CD8-positive, alpha-beta memory T cell (primary cell): ENCODE measurements at places on chromosomes 11 and 22. TPM values are rescaled to one million over a fixed set of nuclear protein-coding genes. Genes with fewer than 3 reads are reported as not detected.

The KLHDC7B gene
- 5.1 TPM for total RNA-seq

- no peak for DNase-seq
- no peaks in the 10 kb centered on the region for H3K27me3 ChIP-seq
- H3K27ac ChIP-seq: no peak overlapping the region
- peaks cover 18% of the 10 kb centered on the region for H3K4me1 ChIP-seq
These were observed 44.7 kb downstream of the ABTB2 start for GRCh38 chr11:34313099-34313517.

DNA sequence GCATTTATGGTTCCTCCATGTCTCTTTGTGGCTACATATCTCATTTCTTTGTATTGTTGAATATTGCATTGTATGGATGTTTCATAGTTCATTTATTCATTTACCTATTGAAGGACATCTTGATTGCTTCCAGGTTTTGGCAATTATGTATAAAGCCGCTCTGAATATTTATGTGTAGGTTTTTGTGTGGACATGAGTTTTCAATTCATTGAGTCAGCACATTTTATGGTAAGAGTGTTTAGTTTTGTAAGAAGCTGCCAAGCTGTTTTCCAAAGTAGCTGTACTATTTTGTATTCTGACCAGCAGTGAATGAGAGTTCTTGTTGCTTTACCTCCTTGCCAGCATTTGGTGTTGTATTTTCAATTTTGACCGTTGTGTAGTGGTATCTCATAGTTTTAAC, 39.2 kb downstream of the KDM2A start:
- no peaks in the 10 kb centered on the region for H3K27me3 ChIP-seq

- no peaks in the 10 kb centered on the region for H3K4me1 ChIP-seq
- H3K36me3 ChIP-seq: no peaks in the 10 kb centered on the region
- no peaks in the 10 kb centered on the region for H3K27me3 ChIP-seq
- H3K27ac ChIP-seq: no peak overlapping the region
These were observed 186.5 kb downstream of the DYNC2H1 start for GRCh38 chr11:103295704-103296103.

The CRYBA4 gene
- not detected for total RNA-seq

DNA sequence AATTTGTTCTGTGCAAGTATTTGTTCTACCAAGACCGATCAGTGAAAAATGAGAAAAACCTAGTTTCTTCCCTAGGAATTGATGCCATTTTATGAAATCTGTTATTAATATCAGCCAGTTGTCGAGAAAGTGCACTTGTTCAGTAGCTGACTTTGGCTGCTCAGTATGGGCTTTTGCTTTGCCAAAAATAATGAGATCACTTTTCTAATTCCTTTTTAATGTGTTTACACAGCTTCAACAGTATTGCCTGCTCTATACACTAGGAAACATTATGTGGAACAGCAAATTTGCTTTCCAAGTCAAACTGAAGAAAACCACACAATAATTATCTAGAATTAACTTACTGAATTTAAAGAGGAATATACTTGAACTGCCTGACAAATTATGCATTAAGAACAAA, 34.4 kb downstream of the SCUBE2 start:
- no peak overlapping the region for H3K4me3 ChIP-seq
- no peak for DNase-seq
- H3K4me1 ChIP-seq: no peaks in the 10 kb centered on the region
- no peaks in the 10 kb centered on the region for H3K27me3 ChIP-seq
- H3K36me3 ChIP-seq: no peaks in the 10 kb centered on the region
- H3K27ac ChIP-seq: no peak overlapping the region

DNA sequence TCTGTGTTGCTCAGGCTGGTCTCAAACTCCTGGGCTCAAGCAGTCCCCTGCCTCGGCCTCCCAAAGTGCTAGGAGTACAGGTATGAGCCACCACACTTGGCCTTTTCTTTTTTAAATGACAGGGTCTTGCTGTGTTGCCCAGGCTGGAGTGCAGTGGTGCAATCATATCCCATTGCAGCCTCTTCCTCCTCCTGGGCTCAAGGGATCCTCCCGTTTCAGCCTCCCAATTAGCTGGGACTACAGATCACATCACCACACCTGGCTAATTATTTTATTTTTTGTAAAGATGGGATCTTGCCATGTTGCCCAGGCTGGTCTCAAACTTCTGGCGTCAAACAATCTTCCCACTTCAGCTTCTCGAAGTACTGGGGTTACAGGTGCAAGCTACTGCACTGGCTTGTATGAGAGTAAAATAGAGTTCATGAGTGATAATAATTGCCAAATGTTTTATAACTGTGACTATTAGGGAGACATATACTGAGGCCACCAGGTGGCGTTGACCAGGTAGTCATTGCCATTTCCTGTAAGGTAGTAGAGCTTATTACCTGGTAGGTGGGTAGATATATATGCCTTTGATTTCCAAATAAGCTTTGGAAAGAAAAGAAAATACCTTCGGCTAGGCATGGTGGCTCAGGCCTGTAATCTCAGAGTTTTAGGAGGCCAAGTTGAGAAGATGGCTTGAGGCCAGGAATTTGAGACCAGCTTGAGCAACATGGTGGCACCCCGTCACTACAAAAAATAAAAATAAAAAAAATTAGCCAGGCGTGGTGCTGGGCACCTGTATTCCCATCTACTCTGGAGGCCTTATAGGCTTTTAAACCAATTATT, 5.4 kb downstream of the FDX1 start:
- no peak overlapping the region for H3K27ac ChIP-seq
- H3K36me3 ChIP-seq: no peaks in the 10 kb centered on the region
- no peak for DNase-seq
- no peaks in the 10 kb centered on the region for H3K27me3 ChIP-seq
- no peak overlapping the region for H3K4me3 ChIP-seq
- peaks cover 23% of the 10 kb centered on the region for H3K4me1 ChIP-seq

DNA sequence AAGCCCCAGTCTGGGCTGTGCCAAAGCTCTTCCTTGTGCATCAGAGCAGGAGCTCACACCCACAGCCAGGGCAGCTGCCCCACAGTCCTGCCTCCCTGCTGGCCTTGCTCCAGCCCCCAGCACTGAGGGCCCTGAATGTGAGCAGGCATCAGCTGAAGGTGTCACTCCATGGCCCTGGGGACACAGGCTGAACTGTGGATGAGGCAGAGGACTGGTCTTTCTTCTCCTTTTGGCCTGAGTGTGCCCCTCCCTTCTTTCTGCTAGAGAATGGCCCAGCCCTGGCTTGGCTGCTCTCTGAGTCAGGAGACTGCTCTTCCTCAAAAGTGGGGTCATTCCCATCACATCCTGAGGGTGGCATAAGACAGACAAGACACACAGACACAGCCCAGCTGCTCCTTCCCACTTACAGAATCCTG, 16.2 kb downstream of the OTOG start:
- DNase-seq: no peak
- H3K27ac ChIP-seq: no peak overlapping the region
- no peaks in the 10 kb centered on the region for H3K27me3 ChIP-seq
- no peak overlapping the region for H3K4me3 ChIP-seq

- no peak overlapping the region for H3K4me3 ChIP-seq
- H3K27ac ChIP-seq: no peak overlapping the region
- peaks cover 26% of the 10 kb centered on the region for H3K4me1 ChIP-seq
- peaks cover 7% of the 10 kb centered on the region for H3K36me3 ChIP-seq
- no peaks in the 10 kb centered on the region for H3K27me3 ChIP-seq
These were observed 4.4 kb downstream of the DDX10 start for GRCh38 chr11:108669286-108669685.

DNA sequence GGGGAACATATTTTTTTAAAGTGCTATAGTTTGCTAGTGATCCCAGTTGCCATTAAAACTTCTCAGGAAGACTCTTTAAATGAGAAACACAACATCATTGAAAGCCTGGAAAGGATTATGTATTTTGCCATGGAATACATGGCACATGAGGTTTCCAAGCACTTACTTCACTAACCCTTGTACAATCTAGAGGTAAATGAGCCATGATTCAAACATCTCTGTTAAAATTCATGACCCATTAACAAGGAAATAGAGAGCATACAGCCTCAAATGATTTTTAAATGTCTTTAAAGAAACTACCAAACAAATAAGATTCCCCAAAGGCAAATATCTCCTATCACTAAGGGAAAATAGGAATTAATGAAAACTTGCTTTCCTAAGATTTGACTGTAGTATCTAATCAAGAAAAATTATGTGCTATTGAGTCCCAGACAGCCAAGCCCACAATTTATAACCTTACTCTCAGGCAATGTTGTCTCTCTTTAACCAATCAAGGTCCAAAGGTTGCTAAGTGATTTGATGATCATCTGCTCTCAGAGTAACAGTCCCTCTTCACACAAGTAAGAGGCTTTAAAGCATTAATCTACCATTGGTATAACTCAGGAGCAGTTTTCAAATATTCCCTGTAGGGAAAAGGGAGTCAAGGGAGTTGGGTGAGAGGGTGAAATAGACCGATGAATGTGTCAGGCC, 92.0 kb upstream of the DDI1 start:
- no peak for DNase-seq
- no peaks in the 10 kb centered on the region for H3K27me3 ChIP-seq
- no peak overlapping the region for H3K4me3 ChIP-seq
- H3K4me1 ChIP-seq: no peaks in the 10 kb centered on the region

DNA sequence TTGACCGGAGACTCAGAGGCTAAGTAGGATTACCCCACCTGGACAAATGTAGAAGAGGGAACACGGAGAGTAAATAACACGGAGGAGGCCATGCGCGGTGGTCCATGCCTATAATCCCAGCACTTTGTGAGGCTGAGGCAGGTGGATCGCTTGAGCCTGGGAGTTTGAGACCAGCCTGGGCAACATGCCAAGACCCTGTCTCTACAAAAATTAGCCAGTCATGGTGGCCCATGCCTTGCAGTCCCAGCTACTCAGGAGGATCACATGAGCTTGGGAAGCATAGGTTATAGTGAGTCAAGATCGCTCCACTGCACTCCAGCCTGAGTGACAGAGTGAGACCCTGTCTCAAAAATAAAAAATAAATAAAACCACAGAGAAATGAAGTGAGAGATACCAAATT, 53.9 kb downstream of the AMOTL1 start:
- DNase-seq: no peak
- H3K4me3 ChIP-seq: no peak overlapping the region
- H3K4me1 ChIP-seq: no peaks in the 10 kb centered on the region
